Fibroblast of skin of left biceps (primary cell): ENCODE measurements at places on chromosomes 4 and X.

GRCh38 chr4:10872833-10873517, 188.4 kb upstream of the CLNK start:
- DNase-seq, result no peak

- DNase-seq, result no peak
Measured at GRCh38 chr4:139511320-139511719, 44.7 kb downstream of the SETD7 start.

DNA sequence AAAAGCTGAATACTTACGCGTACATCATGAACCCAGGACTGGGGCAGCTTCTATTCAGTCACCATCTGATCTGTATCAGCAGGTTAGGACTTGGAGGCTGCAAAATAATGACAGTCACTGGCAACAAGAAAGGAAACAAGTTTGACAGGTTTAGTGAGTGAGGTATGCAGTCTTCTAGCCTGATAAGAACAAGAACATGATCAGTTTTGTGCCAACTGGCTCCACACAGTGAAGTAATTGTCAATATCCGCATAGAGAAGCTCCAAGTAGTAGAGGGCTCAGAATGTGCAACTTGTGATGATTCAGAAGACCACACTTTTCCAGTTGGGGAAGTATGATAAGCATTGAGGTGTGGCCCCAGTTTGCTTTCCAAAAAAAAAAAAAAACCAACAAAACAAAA, at the start of gene TMPRSS11F:
Gene TMPRSS11F (minus strand): TSS at position 77 of the 400 bp plus-strand sequence. CDS start 49 bp downstream, at position 28.
- DNase-seq, result no peak

- DNase-seq, result no peak
Measured at GRCh38 chr4:159290321-159291030, 187.6 kb downstream of the RAPGEF2 start.

- DNase-seq, result no peak
Measured at GRCh38 chr4:184342167-184342856, 124.6 kb upstream of the ENPP6 start.

- peak; percentile 15 for DNase-seq
Measured at GRCh38 chr4:152807294-152807829, 27.6 kb downstream of the ARFIP1 start.

- DNase-seq, result no peak
Measured at GRCh38 chrX:67384403-67384802, 159.4 kb upstream of the AR start.

DNA sequence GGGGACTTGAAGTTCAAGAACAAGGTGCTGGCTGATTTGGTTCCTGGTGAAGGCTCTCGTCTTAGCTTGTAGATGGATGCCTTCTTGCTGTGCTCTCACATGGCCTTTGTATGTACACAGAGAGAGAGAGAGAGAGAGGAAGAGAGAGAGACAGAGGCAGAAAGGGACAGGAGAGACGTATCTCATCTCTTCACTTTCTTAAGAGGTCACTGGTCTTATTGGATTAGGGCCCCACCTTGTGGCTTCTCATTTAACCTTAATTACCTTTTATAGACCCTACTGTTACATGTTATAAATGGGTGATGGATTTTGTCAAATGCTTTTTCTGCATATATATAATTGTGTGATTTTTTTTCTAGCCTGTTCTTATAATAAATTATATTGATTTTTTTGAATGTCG, 1444.2 kb downstream of the ADGRL3 start:
- DNase-seq, result no peak

DNA sequence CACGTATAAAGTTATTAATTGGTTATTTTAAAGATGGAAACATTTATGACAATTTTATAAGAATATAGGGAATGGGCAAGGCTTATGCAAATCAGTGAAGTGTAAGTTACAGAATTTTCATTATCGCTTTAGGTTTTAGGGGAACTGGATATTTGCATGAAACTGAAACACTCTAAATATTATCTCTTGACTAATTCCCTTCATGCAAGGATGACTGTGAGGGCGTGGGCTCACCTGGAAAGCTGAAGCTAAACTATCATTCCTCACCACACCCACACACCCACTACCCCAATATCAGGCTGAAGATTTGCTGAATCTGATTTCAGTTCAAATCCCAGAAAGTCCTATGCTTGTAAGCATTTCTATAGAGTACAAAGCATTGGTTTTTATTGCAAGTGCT, 81.7 kb upstream of the ARHGAP24 start:
- DNase-seq, result no peak

DNA sequence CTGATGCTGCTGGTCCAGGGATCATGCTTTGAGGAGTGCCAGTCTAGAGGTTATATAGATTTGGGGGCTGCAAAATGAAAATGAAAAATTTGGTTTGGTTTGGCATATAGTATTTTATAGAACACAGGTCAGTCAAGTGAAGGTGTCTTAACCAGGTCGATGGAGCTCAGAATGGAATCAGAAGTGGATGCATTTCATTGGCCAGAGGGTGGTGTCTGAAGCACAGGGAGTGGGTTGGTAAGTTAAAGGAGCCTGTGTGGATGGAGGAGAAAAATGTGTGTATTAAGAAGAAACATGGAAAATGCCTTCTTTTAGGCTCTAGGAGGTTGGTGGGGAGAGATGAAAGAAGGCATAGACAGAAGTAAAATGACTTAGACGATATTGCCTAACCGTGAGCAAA, 8.6 kb downstream of the GALNT7 start:
- no peak for DNase-seq

DNA sequence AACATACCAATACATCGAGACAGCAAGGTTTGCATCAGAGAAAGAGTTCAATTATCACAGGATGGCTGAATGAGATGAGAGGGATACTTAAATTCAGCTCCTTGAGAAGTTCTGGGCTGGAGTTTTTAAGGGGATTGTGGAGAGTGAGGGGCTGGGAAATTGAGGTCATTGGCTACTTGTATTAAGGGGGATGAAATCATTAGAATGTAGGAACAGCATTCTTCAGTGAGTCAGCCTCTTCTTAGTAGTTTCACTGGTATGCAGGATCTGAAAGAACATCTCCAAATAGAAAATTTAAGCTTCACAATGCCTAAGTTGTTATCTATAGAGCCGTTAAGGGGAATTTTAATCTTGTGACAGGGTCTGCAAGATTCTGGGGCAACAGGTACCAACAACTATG, 211.6 kb upstream of the TAPT1 start:
- no peak for DNase-seq

DNA sequence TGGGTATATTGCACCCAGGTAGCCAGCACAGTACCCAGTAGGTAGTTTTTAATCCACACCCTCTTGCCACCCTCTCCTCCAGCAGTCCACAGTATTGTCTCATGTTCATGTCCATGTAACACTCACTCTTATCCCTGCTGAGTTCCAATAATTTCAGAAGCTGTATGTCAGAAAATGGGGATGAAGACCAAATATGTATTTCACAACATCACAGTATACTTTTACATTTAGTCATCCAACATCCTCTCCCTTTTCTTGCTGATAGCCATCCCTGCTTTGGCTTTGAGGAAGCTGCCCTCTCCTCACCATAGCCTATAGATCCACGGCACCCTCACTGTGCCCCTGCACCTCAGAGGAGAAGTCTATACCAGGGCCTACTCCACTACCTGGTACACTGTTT, 126.0 kb upstream of the LDB2 start:
- no peak for DNase-seq
